ENCODE measurements at places on chromosomes 2 and 18. TPM values are rescaled to one million over a fixed set of nuclear protein-coding genes. Genes with fewer than 3 reads are reported as not detected.

The RESP18 gene
- total RNA-seq = 1.1 TPM

DNA sequence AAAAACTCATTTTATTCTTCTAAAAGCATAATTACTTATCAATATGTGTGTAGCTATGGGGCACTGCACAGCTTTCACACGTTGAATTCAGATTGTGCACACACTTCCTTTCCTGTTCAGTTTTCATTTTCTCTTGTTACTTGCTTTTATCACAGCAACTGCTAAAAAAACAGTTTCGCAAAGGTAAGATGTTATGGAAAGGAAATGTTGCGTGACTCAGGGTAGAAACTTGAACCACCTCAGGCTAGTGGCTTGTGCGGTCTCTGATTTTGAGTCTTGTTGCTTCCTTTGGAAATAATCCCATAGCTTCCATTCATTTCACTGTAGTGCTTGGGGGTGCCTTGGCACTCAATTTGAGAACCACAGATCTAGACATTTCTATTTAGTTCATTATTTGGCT is 171.9 kb downstream of the FMNL2 start:
- DNase-seq = no peak

DNA sequence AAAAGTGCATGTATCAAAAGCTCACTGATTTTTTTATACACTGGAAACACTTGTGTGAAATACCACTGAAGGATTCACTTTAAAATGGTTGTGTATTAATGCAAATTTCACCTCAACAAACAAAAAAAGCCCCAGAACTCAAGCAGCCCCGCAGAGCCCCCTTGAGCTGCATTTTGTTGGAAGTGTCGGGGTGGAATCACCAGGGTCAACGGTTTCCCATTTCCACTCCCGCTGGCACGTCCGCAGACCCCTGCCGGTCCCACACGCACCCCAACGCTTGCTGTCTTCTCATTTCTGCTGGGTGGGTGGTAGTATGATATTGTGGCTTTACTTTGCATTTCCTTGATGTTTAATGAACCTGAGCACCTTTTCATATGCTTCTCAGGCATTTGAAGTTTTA is 239.7 kb downstream of the FAM210A start:
- no peak for DNase-seq

The ARMC9 gene
- total RNA-seq = 27.6 TPM

- no peak for DNase-seq
Measured at GRCh38 chr18:44927127-44927849, 246.6 kb downstream of the SETBP1 start.

GRCh38 chr2:11814979-11815510 is 68.6 kb downstream of the LPIN1 start:
- DNase-seq = no peak

The UGT1A4 gene
- total RNA-seq = not detected

- DNase-seq = no peak
Measured at GRCh38 chr18:2854875-2855274, 8.1 kb downstream of the EMILIN2 start.

GRCh38 chr18:57853864-57854263 is 50.7 kb upstream of the ATP8B1 start:
- no peak for DNase-seq

GRCh38 chr18:23351521-23351920 is 101.6 kb upstream of the RIOK3 start:
- DNase-seq = no peak

The MREG gene
- 11.6 TPM for total RNA-seq

- DNase-seq = no peak
Measured at GRCh38 chr18:45282101-45282812, 333.0 kb upstream of the SLC14A2 start.
